NCI-H510A treated with DMSO at 0.1 percent for 48 hours (cell line): ENCODE measurements at places on chromosomes 12 and 14.
A peak's percentile ranks its signal among the peaks of the same experiment; 100 is the strongest.

DNA sequence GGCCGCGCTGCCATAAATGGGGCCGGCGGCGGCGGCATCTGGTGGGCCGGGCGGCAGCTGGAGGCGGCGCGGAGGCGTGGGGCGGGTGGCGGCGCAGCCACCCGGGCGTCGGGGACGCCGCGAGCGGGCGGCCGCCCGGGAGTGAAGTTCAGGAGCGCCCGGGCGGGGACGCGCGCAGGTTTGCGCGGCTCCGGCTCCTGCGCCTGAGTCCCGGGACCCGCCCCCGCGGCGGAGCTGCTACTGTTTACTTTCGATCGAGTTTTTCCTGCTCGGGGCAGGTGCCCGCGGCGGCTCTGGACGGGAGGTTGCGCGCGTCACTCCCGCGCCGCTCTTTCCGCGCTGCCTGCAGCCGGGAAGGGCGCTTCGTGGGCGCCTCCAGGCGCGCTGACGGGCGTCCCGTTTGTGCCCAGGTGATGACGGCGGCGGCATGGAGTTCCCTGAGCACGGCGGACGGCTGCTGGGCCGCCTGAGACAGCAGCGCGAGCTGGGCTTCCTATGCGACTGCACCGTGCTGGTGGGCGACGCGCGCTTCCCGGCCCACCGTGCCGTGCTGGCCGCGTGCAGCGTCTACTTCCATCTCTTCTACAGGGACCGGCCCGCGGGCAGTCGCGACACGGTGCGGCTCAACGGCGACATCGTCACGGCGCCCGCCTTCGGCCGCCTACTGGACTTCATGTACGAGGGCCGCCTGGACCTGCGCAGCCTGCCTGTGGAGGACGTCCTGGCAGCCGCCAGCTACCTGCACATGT, at the start of gene ZBTB42:
Gene ZBTB42 (plus strand): TSS at position 331 of the 749 bp plus-strand sequence. CDS start 97 bp downstream, at position 428.
- DNase-seq = peak; percentile 73

GRCh38 chr12:109199324-109199723, 82.9 kb downstream of the ACACB start:
- DNase-seq = no peak

DNA sequence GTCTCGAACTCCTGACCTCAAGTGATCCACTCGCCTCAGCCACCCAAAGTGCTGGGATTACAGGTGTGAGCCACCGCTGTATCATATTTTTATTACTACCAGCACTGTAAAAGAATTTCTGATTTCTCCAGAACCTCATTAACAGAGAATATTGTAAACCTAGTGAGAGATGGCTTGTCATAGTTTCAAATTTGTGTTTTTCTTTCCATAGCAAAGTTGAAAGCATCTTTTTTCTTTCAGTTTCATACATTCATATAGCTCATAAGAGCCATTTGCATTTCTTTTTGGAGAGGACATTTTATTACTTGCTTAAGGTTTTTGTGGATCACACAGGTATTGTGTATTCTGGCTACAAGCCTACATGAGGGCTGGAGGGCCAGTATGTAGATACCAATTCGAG, 58.0 kb downstream of the MIS18BP1 start:
- no peak for DNase-seq

- peak; percentile 65 for DNase-seq
Observed at GRCh38 chr12:11728154-11728755, 78.8 kb downstream of the ETV6 start.
